Mammary epithelial cell (primary cell): ENCODE measurements at places on chromosomes 6 and 20.

GRCh38 chr6:134128146-134128545 lies 75.7 kb upstream of the SLC2A12 start:
- DNase-seq, result no peak

GRCh38 chr6:169858935-169859351 lies 107.5 kb downstream of the ERMARD start:
- peak; percentile 4 for DNase-seq

DNA sequence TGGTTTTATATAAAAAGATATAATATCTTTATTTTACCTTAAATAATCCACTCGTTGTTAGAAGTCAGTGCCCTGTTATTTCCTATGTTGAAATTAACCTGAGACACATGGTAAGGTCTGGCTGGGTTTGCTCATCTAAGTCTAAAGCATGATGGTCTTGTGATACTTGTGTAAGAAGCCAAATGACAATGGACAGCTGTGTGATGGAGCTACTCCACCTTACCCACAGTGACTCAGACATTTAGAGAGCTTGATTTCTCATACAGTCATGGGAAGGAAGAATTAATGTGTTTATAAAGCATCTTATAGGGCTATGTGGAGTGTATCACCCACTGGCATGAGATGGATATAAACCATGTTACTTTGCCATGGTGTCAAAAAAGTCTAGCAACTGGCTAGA lies 11.7 kb downstream of the CTCFL start:
- DNase-seq, result peak; percentile 88

DNA sequence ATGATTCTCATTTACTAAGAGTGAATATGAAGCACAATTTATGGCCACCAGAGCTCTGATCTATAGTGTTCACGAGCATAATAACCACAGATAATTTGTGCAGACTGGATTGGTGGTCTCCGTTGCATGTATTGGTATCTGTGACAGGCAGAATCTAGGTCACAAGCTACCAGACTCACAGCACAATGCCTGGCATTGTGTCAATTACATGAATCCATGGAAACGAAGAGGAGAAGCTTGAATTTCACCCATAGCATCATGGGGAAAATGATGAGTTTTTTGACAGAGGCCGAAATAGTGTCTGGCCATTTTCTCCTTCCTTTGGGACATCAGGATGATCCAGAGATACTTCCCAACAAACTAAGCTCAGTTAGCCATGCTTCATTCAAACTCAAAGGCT lies 52.3 kb upstream of the TMEM170B start:
- DNase-seq, result no peak

DNA sequence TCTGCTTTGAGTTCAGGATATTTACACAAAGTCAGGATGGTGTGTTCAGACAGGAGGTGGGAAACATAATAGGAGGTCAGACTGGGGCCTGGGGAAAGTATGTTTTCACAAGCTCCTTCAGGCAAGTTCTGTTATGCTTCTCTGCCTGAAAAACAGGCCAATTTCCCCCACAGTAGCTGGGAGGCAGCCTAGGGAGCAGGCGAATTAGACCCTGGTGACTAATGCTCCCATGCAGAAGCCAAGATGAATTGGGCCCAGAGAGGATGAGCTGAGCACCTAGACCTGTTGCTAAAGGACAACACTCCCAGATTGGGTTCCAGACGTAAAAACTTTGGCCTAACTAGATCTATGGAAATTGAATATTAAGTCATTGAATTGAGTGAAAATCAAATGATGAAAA lies 142.2 kb upstream of the MAP3K7 start:
- DNase-seq, result peak; percentile 14
